ENCODE measurements at places on chromosomes 7 and 10.

- DNase-seq, result no peak
These were observed 144.5 kb downstream of the PTPRN2 start for GRCh38 chr7:158443014-158443687.

DNA sequence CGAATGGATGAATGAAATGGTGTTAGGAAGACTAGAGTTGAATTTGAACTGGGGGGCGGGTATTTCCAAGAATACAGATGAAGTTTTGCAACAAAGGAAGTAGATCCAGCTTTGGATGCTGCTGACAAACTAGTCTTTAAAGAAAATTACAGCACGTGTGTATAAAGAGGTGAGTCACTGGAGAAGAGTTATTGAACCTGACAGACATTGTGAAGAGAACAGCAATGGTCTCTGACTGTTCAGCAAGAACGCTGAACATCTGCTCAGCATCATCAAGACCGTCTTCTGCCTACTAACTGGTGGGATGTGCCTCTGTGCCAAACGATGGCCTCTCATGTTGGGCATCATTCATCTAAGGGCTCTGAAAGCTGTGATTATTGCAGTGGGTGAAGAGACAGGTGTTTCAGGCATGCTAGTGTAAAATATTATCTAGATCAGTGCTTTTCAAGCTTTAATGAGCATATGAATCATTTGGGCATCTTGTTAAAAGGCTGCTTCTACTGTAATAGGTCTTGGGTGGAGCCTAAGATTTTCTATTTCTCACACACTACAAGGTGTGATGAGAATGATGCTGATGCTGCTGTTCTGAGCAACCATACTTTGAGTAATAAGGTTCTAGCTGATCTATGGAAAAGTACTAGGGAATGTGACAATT lies 291.3 kb downstream of the PTEN start:
- no peak for DNase-seq

GRCh38 chr10:21313691-21314090 lies 211.8 kb downstream of the SKIDA1 start:
- DNase-seq, result no peak

GRCh38 chr7:801940-802381 lies 30.3 kb upstream of the SUN1 start:
- DNase-seq, result no peak

GRCh38 chr10:127148066-127148932 lies 48.1 kb downstream of the INSYN2A start:
- DNase-seq, result no peak

DNA sequence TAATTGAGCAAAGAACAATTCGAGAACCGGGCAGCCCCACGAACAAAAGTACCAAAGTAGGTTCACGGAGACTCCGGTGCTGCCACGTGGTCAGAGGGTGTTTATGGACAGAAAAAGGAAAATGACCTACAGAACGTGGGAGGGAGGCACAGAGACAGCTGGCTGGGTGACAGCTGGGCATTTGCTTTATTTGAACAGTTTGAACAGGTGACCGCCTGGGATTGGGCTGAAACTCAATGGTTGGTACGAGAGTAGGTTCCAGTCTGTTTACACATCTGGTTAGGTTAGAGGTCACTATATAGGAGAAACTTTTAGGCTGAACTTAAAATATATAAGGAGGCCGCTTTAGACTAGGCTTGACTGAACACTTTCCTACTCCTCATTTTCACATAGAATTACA lies 50.6 kb upstream of the CELF2 start:
- no peak for DNase-seq

- no peak for DNase-seq
These were observed 21.3 kb upstream of the TBRG4 start for GRCh38 chr7:45132708-45133320.

DNA sequence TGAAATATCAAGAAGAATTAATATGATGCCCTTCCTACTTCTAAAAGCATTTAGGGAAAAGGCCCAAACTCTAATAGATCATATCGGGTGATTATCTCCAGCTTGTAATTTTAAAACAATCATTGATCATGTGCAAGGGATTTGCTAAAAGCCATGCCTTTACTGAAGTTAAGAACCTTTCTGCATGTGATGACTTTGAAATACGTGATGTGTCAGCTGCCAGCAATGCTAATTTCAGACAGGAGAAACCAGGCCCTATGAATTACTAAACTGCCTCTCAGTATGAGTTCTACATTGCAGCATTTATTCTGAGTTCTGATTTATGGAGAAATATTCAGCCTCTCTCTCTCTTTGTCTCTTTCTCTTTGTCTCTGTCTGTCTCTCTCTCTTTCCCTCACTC lies 203.6 kb upstream of the AKR1E2 start:
- no peak for DNase-seq

DNA sequence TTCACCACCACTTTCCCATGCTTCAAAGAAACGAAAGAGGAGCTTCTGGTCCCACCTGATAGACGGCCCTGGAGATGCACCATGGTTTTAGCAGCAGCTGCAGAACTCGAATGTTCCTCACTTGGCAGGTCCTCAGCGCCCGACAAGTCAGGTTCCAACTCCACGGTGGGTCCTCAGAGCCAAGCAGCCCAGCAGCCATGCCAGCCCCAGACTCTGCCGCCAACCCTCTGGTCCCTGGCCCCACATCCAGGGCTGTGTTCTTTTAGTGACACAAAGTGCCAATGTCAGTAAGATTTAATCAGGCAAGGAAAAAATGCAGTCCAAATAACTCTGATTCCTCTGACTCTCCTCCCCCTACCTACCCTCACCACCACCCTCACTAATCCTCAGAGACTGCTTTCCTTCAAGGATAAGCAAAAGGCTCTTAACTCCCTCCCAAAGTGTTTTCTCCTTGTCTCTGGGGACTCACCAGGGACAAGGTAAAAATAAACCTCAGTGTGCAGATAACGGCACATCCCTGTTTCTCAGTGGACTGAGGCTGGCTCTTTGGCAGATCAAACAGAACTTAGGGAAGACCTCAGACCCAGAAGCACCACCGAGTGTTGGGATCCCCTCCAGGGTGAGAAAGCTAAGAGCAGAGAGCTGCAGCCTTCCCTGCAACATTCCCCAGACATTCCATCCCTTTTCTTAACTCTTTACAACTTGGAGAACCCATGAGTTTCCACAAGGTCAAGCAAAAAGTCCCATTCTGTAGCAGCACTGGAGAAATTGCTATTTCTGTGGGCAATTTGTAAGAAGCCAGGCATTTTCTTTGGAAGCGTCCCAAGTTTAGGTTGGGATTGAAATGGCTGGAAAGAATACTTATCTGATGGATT lies 358.9 kb downstream of the FRMD4A start:
- DNase-seq, result no peak

GRCh38 chr7:2760098-2760889 lies 72.3 kb downstream of the AMZ1 start:
- DNase-seq, result no peak

DNA sequence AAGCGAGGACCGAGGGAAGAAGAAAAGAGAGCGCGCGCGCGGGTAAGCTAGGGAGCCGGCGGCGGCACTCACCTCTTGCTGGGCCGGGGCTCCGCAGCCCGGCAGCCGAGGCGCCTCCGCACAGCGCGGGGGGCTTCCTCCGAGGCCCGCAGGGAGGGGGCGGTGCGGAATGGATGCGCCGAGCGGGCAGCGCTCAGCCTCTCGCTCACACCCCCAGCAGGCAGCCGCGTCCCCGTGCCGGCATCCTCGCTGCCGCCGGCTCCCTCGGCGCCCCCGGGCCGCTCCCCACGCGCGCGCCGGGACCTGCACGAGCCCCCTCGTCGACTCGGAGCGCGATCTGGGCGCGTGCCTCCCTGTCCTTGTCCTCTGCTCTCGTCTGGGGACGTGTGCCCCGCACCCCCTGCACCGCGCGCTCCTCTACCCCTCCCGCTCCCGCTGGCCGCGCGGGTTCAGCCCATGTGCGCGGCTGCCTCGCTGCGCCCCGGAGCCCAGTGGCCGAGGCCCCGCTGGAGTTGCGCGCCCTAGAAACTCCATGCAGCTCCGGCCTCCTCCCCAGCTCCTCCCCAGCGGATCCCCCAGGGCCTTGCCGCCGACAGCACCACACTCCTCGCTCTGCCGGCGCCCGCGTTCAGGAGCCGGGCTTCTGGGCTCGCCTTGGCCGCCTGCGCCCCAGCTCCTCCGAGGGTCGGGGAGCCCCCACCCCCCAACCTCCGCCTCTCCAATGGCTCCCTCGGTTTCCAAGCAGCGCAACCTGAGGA lies 75.3 kb downstream of the CALN1 start:
- DNase-seq, result no peak

DNA sequence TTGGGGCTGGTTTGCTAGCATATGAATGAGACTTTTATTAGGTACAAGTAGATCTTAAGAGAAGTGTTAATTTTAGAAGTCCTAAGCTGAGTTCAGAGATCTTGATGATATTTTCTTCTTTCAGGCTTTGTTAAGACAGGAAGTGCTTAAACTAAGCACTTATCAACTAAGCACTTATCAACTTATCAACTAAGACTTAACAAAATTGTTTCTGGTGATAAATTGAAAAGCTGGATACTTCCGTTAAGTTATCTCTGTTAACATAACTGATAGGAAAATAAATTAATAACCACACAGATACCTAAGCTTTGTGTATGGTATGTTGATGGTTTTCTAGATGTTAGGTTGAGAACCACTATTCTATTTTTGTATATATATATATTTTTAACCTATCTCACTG lies 113.7 kb downstream of the PHTF2 start:
- no peak for DNase-seq

DNA sequence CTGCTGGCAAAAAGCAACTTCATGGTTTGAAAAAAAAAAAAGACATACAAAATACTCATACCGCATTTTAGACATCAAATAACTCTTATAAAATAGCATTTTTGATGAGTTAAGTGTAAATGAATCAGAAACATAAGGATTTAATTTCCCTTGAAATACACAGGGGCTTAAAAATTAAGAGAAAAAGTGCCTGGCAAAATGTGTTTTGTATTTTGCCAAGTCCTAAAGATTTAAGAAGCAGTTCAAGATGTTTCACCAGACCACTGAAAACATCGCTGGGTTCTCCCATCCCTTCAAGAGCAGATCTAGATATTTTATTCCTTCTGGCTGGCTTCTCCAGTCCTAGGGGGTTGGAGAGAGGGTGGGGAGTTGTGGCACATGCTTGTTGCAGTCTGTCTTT lies 396.4 kb downstream of the INHBA start:
- DNase-seq, result no peak

GRCh38 chr10:121531076-121531829 lies 67.0 kb downstream of the FGFR2 start:
- no peak for DNase-seq

- no peak for DNase-seq
These were observed 4.3 kb upstream of the UPK3B start for GRCh38 chr7:76506081-76506440.

GRCh38 chr7:459584-460373 lies 59.9 kb downstream of the PDGFA start:
- no peak for DNase-seq

DNA sequence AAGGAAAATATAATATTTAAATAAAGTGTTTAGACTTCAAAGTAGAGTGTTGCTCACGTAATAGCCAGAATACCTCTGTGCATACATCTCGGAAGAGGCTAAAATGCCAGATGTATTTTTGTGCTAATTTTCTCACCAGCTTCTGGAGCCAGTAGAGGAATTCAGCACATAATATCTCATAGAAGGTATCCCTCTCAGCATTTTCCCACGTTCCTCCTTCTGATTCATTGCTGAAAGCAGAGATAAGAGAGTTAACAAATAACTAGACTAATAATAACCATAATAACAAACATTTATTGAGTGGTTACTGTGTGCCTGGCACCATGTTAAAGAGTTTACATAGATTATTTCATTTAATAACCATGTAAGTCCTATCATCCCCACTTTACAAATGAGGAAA lies 123.6 kb downstream of the VTI1A start:
- no peak for DNase-seq

GRCh38 chr7:142777318-142777717 lies 6.5 kb downstream of the PRSS2 start:
- DNase-seq, result no peak

DNA sequence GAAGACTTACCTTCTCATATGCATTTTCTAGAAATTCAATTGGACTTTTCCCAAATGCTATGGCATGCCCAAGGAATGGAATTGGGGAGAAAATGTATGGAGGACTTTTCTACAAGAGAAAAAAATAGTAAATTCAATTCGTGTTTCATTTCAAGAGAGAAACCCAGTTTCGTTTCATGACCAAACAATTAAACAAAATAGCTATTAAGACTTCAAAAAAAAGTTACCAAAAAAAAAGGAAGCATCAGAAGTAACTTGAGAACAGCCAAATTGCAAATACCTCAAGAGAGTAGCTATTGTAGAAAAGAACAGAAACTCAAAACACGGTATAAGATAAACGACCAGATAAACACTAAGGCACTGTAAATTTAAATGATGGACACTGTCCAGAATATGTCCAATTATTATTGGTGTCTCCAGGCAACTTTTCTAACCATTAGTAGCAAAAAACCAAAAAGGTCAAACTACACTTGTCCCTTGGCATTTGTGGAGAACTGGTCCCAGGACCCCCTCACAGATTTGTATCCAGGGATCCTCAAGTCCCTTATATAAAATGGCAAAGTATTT lies 2.4 kb downstream of the CYP51A1 start:
- DNase-seq, result no peak

Data from stimulated activated CD8-positive, alpha-beta memory T cell treated with anti-CD3 and anti-CD28 coated beads, Interleukin-4, amount 100 ng/mL, for 4 hours (primary cell).